ENCODE measurements at places on chromosomes 3 and 15.

DNA sequence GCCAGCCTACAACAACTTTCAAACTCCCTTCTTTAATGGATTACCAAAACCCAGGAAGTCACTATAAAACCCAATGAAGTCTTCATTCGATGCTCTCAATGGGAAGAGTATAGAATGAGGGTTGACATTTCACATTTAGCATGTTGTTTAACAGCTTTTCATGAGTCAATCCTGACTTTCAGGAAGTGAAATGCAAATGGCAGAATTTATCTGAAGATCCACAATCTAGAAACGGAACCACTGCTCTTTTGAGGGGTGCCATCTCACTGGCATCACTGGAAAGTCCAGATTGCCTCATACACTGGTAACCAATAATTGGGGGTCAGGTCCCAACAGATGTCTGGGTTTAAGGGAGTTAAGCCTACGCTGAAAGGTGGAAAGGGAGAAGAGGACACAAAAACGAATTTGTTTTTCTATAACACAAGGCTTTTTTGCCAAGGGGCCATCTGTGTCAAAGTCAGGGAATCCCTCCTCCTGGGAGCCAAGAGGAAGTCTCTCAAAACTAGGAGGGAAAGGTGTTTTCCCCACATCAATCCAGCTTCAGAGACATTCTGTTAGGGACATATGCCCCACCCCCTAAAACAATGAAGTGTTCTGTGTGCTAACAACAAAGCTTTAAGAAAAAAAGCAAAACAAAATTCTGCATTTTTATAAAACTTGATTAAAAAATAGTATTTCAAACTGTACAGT, 12.0 kb upstream of the ATP1B3 start:
- DNase-seq: no peak

DNA sequence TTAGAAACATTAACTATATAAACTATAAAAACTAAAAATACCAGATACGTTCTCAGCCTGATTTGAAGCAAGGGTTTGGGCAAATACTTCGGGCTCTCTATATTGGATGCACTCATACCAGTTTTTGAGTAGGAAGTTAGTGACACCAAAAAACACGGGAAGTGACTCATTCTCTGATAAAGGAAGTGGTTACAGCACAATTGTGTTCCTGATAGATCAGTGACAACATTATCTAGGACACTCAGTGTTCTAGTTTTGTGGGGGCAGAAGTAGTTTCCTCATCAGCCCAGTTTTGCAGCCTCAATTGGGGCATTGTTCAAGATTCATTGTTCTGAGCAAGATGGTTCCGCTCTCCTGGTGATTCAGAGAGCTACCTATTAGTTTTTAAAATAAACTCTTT, 469.6 kb upstream of the DPPA4 start:
- DNase-seq: no peak

GRCh38 chr3:61701011-61701410, 139.6 kb downstream of the PTPRG start:
- DNase-seq: no peak

DNA sequence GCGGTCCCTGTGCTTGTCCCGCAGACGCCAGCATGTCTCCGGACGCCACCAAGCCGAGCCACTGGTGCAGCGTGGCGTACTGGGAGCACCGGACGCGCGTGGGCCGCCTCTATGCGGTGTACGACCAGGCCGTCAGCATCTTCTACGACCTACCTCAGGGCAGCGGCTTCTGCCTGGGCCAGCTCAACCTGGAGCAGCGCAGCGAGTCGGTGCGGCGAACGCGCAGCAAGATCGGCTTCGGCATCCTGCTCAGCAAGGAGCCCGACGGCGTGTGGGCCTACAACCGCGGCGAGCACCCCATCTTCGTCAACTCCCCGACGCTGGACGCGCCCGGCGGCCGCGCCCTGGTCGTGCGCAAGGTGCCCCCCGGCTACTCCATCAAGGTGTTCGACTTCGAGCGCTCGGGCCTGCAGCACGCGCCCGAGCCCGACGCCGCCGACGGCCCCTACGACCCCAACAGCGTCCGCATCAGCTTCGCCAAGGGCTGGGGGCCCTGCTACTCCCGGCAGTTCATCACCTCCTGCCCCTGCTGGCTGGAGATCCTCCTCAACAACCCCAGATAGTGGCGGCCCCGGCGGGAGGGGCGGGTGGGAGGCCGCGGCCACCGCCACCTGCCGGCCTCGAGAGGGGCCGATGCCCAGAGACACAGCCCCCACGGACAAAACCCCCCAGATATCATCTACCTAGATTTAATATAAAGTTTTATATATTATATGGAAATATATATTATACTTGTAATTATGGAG, 79.1 kb downstream of the SMAD6 start:
- no peak for DNase-seq

- DNase-seq: no peak
Measured at GRCh38 chr15:77574521-77575202, 58.0 kb downstream of the LINGO1 start.

DNA sequence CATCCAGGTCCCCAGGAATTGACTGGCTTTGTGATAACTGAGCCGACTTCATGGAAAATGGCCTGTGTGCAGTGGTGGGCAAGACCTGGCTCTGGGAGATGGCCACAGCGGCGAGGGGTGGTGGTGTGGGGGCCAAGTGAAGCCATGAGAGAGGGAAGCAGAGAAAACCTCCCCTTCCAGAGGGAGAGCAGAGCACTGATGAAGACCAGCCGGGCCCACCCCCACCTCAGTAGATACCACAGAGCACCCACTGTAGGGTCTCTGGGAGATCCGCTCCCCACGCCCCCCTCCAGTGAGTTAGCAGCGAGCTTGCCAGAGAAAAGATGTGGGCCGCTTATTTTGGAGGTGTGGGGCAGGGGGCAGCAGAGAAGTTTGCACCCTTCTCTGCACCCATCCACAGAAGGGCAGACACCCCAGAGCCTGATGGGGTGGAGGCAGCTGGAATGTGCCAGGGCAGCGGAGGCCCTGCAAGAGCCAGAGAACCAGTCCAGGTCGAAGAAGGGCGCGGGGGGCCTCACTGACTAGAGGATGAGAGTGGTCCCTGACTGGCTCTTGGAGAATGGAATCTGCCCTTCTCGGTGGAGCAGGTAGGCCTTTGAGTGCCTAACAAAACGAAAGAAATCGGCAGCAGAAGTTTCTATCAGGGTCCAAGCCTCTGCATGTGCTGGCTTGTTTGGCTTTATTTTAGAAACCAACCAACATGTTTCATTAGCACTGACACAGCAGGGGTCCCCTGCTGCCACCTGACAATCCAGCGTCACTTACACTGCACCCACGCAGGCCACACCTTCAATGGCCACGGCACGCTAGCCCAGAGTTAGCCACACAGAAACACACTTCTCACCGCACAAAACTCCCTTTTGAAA, 28.3 kb downstream of the MELTF start:
- DNase-seq: no peak

GRCh38 chr15:71651750-71652186, 158.6 kb upstream of the NR2E3 start:
- DNase-seq: no peak

- DNase-seq: no peak
Measured at GRCh38 chr3:55309336-55309735, 177.8 kb downstream of the WNT5A start.

GRCh38 chr15:38514601-38515000, 50.0 kb downstream of the RASGRP1 start:
- no peak for DNase-seq

DNA sequence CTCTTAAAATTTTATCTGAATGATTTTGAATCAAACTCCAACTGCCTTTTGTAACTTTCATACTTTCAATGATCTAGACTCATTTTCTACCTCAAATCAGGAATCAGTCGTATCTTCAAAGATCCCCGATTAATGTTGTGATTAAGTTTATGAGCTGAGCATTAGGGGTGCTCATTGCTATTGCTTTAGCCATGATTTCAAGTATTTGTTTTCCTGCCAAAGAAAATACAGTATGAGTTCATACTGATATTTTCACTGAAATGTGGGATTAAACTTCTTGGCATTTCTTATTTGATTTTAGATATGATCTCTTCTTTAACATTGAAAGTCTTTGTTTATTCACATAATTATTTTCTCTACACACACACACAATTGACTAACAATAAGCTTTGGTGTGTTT, 785.6 kb downstream of the NTRK3 start:
- DNase-seq: no peak

GRCh38 chr15:45641999-45642932, 7.4 kb downstream of the SQOR start:
- no peak for DNase-seq

- no peak for DNase-seq
Measured at GRCh38 chr3:52529376-52530333, 4.0 kb downstream of the NT5DC2 start.

GRCh38 chr3:129507181-129507831, 21.1 kb upstream of the RHO start:
- no peak for DNase-seq

GRCh38 chr3:188217011-188217463, 63.1 kb downstream of the LPP start:
- no peak for DNase-seq

- no peak for DNase-seq
Measured at GRCh38 chr3:10041034-10041433, 14.8 kb downstream of the FANCD2 start.

GRCh38 chr3:69747511-69748258, 8.4 kb downstream of the MITF start:
- no peak for DNase-seq

- DNase-seq: no peak
Measured at GRCh38 chr3:154979331-154979730, 100.8 kb upstream of the MME start.

DNA sequence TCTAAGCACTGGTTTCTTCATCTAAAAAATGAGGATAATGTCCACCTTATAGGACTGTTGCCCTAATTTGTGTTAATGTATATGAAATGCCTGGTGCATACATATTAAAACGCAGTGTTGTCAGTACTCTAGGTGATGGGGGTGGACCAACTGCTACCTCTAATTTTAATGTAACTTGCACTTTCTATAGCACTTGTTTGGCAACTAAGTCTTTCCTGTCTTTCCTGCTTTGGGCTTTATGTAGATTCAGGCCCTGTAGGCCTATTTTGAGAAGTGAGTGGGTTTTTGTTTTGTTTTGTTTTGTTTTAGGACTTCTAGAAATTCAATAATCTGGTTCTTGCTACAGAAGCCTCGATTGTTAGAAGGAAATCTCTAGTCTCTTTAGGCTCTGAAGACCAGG, 21.2 kb downstream of the SLC7A14 start:
- DNase-seq: no peak

DNA sequence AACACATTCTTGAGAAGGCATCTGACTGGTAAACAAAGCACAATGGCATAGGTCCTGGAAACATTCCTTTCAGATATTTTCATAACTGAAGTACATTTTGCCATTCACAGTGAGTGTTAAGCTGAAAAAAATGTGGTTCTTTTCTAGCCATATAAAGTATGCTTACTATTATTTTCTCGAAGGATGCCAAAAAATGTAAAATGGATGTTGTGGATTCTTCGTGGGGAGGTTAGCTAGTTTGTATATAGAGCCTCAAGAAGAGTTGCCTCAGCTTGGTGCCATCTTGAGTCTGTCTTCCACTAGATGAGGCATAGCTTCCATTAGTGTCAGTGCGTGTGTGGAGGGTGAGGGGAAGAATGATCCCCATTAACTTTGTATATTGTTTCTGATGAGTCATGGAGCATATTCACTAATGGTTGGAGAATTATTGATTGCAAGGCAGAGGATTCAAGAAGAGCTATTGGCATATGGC, 4.1 kb downstream of the MBNL1 start:
- no peak for DNase-seq

DNA sequence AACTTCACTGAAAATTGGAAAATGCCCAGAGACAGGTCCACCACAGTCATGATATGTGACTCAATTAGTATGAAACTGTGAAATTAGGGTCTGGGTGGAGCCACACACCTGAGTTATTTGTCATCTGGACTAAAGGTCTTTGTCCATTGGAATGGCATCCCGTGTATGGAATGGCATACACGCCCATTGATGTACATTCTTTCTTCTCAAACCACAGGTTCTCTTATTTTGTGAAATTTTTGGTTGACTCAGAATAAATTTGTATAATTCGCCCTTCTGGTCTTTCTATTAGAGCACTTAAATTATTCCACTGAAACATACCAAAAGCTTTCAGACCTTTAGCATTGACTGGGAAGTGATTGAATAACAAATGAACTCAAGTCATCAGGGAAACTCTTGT, 66.8 kb upstream of the UBE2E1 start:
- DNase-seq: no peak

DNA sequence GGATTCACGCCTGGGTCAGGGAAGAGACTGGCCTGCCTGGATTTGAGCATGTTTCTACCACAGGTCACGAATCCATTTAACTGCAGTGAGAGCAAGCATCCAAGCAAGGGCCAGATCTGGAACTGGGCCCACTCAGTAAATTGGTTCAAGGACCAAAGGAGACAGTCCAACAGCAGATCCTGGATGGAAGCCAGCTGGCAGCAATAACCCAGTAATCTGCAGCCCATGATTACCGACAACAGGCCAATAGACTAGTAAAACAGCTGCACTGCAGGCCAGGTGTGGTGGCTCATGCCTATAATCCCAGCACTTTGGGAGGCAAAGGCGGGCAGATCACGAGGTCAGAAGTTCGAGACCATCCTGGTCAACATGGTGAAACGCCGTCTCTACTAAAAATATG, 11.8 kb downstream of the SAMD7 start:
- no peak for DNase-seq

DNA sequence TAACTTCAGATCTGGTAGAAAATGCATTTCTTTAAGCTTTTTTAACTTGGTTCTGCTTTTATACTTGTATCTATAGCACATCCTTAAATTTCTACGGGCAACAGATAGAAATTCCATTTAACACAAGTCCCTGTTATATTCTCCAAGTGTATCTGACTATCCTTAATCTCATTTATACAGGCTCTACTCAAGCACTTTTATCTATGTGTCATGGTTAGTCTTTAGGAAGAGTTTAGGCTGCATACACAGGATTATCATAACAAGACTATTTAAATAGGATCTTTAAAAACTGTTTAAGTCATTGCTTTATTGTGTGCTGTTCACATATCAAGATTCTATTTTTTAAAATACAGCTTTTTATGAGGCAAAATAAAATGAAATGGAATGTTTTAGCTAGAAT, 52.7 kb downstream of the SETD5 start:
- DNase-seq: no peak

- no peak for DNase-seq
Measured at GRCh38 chr3:63228677-63229076, 49.4 kb upstream of the SYNPR start.

GRCh38 chr15:90337256-90337655, 14.8 kb upstream of the ZNF774 start:
- DNase-seq: no peak

DNA sequence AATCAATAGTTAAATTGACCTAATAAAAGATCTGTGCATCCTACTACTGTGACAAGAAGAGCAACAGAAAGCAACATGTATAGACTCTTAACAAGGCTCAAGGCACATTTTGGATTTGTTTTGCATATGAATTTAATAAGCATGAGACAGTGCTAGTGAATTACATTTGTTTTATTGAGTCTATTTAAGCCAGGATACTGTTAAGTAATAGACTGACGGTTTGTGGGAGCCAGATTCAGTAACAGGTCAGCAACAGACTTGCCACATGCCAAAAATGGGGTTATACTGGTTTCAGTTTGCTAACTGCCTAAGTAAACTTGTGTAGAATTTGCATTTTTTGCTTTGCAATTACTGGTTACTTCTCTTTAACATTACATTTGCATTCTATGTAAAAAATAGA, 54.0 kb downstream of the MBNL1 start:
- no peak for DNase-seq

GRCh38 chr15:78034495-78035191, 42.9 kb downstream of the TBC1D2B start:
- DNase-seq: no peak

All from stimulated activated CD8-positive, alpha-beta memory T cell treated with anti-CD3 and anti-CD28 coated beads, Interleukin-4, amount 100 ng/mL, for 1 hour (primary cell).